Psoas muscle (tissue), 8 donors: ENCODE measurements at places on chromosomes 16 and 17.
A peak's percentile ranks its signal among the peaks of the same experiment; 100 is the strongest.

DNA sequence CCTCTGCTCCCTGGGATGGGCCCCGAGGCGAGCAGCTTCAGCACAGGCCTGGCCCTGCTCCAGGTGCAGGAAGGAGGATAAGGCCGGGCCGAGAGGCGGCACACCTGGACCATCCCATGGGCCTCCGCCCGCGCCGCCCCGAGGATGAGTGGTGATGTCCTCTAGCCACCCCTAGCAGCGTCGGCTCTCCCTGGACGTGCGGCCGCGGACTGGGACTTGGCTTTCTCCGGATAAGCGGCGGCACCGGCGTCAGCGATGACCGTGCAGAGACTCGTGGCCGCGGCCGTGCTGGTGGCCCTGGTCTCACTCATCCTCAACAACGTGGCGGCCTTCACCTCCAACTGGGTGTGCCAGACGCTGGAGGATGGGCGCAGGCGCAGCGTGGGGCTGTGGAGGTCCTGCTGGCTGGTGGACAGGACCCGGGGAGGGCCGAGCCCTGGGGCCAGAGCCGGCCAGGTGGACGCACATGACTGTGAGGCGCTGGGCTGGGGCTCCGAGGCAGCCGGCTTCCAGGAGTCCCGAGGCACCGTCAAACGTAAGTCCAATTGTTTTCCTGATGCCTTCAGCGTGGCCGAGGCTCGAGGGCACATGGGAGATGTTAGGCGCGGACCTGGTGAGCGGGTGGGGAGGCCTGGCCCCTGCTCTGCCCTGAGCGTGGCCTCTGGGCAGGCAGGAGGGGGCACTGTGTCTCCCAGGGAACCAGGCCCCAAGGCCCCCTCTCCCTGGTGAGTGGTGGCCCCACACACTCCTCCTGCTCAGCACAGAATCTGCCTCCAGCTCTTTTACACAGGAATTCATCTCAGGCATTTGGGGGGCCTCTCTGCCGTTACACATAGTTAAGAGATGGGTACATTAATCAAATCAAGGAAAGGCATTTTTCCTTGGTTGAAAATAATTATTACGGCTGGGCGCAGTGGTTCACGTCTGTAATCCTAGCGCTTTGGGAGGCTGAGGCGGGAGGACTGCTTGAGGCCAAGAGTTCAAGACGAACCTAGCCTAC lies 855 bp downstream of the TMEM204 start:
- H3K36me3 ChIP-seq, result no peaks in the 10 kb centered on the region
- peaks cover 11% of the 10 kb centered on the region for H3K4me1 ChIP-seq
- peak; percentile 69 for DNase-seq

GRCh38 chr17:38579934-38580333 lies 25.8 kb downstream of the SRCIN1 start:
- no peak overlapping the region for H3K4me3 ChIP-seq
- no peak overlapping the region for H3K27ac ChIP-seq
- H3K27me3 ChIP-seq, result peaks cover 12% of the 10 kb centered on the region

DNA sequence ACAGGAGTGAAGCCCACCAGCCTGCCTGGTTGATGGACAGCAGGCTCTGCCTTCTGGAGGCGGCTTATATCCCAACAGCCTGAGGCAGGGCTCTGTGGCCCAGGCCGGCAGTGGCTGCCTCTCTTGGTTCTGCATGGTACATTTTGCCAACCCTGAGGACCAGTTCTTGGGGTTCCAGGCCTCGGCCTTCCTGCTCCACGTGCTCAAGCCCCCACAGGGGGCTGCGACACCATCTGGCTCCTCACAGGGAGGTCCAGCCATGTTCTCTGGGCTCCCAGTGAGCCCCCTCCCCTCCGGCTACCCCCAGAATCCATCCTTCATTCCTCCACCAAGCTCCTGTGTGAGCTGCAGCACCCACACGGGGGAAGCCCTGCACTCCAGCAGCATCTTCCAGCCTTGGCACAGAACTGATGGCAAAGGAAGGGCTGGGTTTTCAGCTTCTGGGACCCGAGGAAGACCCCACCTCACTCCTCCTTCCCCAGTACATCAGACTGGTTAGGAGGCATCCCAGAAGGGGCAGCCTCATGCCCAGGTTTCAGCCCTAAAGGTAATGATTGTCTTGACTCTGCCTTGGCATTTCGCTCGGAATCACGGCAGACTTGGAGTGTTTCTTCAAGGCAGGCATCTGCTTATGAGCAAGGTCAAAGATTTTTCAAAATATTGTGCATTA lies 231.2 kb downstream of the CPPED1 start:
- no peak for DNase-seq
- no peak overlapping the region for H3K4me3 ChIP-seq
- no peak overlapping the region for H3K27ac ChIP-seq
- no peaks in the 10 kb centered on the region for H3K36me3 ChIP-seq
- no peaks in the 10 kb centered on the region for H3K27me3 ChIP-seq

- H3K27ac ChIP-seq, result peak overlapping the region; percentile 96
- peak overlapping the region; percentile 97 for H3K4me3 ChIP-seq
- DNase-seq, result no peak
Measured at GRCh38 chr17:3666516-3666915, 1.9 kb downstream of the TAX1BP3 start.

DNA sequence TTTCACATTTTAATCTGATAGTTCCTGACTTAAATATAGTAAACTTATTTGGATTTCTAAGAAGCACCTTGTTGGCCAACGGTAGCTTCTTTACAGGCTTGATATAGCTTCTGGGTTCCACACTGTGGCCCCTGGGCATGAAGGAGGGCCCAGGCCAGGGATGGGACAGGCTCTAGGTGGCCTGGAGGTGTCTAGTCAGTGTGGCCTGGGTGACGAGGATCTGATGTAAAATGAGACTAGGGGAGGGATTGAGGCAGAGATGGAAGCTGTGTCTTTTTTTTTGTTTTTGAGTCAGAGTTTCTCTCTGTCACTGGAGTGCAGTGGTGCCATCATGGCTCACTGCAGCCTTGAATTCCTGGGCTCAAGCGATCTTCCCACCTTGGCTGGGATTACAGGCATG lies 187.0 kb downstream of the PRKCB start:
- no peaks in the 10 kb centered on the region for H3K4me1 ChIP-seq
- H3K27ac ChIP-seq, result no peak overlapping the region
- no peaks in the 10 kb centered on the region for H3K27me3 ChIP-seq
- no peak overlapping the region for H3K4me3 ChIP-seq
- DNase-seq, result no peak

DNA sequence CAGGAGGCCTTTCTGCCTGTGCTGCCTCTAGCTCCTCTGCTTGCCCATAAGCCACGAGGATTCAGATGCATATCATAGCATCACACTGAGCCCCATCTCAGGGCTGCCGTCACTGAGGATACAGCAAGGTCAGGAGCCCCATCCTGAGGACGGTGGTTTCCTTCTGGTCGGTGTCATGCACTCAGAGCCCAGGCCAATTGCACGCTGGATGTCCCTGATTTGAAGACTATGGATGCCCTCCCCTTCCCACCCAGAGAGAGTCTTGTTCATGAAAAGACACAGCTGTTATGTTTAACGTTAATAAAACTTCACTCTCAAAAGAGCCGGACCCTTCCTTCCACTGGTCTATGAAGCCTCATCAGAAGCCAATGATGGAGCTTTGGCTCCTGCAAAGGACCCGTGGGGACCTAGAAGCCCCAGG lies 19.9 kb downstream of the COTL1 start:
- H3K27me3 ChIP-seq, result no peaks in the 10 kb centered on the region
- no peak overlapping the region for H3K27ac ChIP-seq

- peak; percentile 75 for DNase-seq
- H3K27me3 ChIP-seq, result no peaks in the 10 kb centered on the region
- H3K36me3 ChIP-seq, result peaks cover 63% of the 10 kb centered on the region
- H3K27ac ChIP-seq, result peak overlapping the region; percentile 86
Measured at GRCh38 chr17:42578282-42578869, 847 bp upstream of the PSMC3IP start.

DNA sequence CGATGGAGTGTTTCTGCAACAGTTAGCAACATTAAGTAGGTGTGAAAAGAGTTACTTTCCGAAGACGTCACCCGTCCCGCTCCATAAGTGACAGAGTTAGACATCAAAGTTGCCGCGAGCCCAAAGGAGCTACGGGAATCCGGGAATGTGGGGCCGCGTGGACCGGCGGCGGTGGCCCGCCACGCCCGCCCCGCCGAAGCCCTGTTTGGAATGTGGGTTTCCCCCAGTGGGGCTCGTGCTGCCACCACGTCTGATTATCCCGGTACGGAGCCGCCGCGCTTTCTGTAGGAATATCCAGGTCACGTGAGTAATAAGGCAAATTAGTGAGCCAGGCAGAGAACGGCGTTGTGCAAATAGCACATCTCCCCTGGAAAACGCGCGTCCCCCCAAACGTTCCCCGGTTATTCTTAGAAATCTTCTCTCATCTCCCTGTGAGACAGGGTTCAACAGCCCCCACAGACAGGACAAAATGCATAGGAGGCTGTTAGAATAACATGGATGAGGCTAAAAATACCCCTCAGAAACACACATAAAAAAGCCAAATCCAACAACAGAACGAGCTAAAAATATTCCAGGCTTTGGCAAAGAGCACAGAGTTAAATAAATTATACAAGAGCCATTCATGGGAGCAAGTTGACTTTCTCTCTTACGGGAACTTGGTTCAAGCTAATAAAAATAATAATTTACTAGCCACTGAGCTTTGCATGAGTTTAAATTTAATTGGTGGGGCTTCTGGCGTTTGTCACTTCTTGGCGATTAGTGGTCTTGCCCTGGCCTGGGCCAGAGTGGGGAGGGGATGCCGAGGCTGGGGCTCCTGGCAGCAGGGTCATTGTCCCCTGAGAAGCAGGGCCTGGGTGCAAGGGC lies 8.6 kb downstream of the BAHCC1 start:
- H3K27ac ChIP-seq, result peak overlapping the region; percentile 99
- H3K27me3 ChIP-seq, result no peaks in the 10 kb centered on the region
- H3K36me3 ChIP-seq, result no peaks in the 10 kb centered on the region
- no peak for DNase-seq
- H3K4me1 ChIP-seq, result peaks cover 65% of the 10 kb centered on the region

GRCh38 chr16:80375973-80376372 lies 164.8 kb upstream of the DYNLRB2 start:
- H3K27me3 ChIP-seq, result no peaks in the 10 kb centered on the region
- no peak for DNase-seq
- H3K4me1 ChIP-seq, result no peaks in the 10 kb centered on the region

- no peaks in the 10 kb centered on the region for H3K36me3 ChIP-seq
- H3K27me3 ChIP-seq, result peaks cover 34% of the 10 kb centered on the region
- no peaks in the 10 kb centered on the region for H3K4me1 ChIP-seq
- H3K27ac ChIP-seq, result no peak overlapping the region
- no peak for DNase-seq
Measured at GRCh38 chr16:998211-998610, 16.6 kb downstream of the SOX8 start.

DNA sequence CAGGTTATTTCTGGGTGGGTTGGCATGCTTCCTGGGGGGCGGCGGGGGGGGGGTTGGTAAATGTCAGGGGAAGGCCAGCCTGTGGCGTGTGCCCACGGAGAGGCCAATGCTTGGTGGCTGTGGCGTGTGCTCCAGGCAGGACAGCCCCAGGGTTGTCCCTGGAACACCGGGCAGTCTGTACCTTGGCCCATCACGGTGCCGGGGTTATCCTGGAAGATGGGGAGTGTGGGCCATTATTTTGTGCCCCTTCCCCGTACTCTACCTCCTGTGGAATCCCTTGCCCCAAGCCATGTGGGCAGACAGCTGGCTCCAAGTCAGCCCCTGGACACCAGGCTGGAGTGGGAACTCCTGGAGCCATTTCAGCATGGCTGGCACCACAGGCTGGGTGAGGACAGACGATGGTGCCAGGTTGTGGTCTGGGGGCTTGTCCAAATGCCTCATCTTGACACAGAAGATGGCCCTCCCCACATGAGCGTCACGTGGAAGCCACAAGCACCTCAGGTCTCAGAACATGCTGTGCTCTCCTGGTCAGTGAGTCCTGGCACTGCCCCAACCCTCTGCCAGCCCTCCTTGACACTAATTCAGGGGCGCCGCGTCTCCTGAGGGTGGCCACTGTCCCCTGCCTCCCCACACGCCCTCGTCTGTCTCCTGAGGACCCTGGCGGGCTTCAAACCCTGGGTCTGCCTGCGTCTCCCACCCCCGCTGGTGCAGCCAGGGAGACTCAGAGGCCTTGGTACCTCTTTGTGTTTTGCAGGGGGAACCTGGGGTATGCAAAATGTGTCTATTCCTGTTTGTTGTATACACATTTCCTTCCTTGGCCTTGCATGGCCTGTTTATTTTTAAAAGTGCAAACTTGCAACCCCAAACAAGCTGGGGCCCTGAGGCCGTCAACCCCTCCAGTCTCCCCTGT lies 4.3 kb downstream of the SLC16A3 start:
- H3K27me3 ChIP-seq, result no peaks in the 10 kb centered on the region
- peak overlapping the region; percentile 75 for H3K4me3 ChIP-seq
- H3K36me3 ChIP-seq, result no peaks in the 10 kb centered on the region

- no peak overlapping the region for H3K27ac ChIP-seq
- H3K4me1 ChIP-seq, result peaks cover 17% of the 10 kb centered on the region
- no peak overlapping the region for H3K4me3 ChIP-seq
- H3K36me3 ChIP-seq, result no peaks in the 10 kb centered on the region
- no peak for DNase-seq
- no peaks in the 10 kb centered on the region for H3K27me3 ChIP-seq
Measured at GRCh38 chr17:17975436-17975835, 2.8 kb downstream of the DRC3 start.

- H3K4me1 ChIP-seq, result peaks cover 56% of the 10 kb centered on the region
- no peak for DNase-seq
- no peak overlapping the region for H3K4me3 ChIP-seq
Measured at GRCh38 chr17:77441130-77441920, 300.6 kb downstream of the SEC14L1 start.

DNA sequence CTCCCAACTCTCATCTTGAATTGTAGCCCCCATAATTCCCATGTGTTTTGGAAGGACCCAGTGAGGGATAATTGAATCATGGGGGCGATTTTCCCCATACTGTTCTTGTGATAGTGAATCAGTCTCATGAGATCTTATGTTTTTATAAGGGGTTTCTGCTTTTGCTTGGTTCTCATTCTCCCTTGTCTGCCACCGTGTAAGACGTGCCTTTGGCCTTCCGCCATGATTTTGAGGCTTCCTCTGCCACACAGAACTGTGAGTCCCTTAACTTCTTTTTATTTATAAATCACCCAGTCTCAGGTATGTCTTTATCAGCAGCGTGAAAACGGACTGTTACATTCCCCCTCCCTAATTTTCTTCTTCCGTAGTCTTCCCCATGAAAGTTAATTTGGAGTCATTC lies 124.0 kb downstream of the ABCA8 start:
- H3K4me3 ChIP-seq, result no peak overlapping the region
- H3K4me1 ChIP-seq, result no peaks in the 10 kb centered on the region
- no peaks in the 10 kb centered on the region for H3K27me3 ChIP-seq
- H3K27ac ChIP-seq, result no peak overlapping the region
- DNase-seq, result no peak

GRCh38 chr16:8916541-8917225 lies 34.5 kb downstream of the LITAFD start:
- no peak overlapping the region for H3K27ac ChIP-seq
- H3K36me3 ChIP-seq, result peaks cover 100% of the 10 kb centered on the region
- no peak for DNase-seq
- H3K4me1 ChIP-seq, result no peaks in the 10 kb centered on the region
- H3K4me3 ChIP-seq, result no peak overlapping the region
- H3K27me3 ChIP-seq, result no peaks in the 10 kb centered on the region
